Activated CD8-positive, alpha-beta memory T cell treated with anti-CD3 and anti-CD28 coated beads, Interleukin-2, amount 10 ng/mL, durations not matched to agents 7 days and 5 days (primary cell): ENCODE measurements at places on chromosomes 13 and 19.

GRCh38 chr13:20353973-20354372 lies 121.9 kb upstream of the GJB6 start:
- DNase-seq = no peak

- no peak for DNase-seq
These were observed 87.3 kb upstream of the RAP2A start for GRCh38 chr13:97346561-97347254.

DNA sequence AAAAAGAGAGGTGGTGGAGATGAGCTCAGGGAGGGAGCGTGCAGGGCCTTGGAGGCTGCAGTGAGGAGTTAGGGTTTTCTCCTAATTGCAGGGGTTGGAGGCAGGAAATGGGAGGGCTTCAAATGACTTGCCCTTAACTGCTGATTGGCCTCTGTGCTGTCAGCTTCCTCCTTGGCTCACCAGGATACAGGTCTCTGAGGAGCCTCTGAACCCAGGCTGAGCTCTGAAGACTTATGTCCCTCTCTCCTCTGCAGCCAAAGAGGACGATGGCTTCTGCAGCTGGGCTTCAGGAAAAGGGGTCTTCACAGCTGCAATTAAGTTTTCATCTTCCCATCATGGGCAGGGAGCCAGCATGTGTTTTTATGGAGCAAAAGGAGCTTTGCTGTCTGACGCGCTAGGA lies 6.7 kb upstream of the RANBP3 start:
- DNase-seq = no peak

- DNase-seq = no peak
These were observed 86.1 kb downstream of the THSD1 start for GRCh38 chr13:52319876-52320275.

- peak; percentile 54 for DNase-seq
These were observed 26.4 kb upstream of the TPTE2 start for GRCh38 chr13:19587635-19588300.

- DNase-seq = no peak
These were observed 22.3 kb downstream of the PTPRS start for GRCh38 chr19:5318306-5318705.

DNA sequence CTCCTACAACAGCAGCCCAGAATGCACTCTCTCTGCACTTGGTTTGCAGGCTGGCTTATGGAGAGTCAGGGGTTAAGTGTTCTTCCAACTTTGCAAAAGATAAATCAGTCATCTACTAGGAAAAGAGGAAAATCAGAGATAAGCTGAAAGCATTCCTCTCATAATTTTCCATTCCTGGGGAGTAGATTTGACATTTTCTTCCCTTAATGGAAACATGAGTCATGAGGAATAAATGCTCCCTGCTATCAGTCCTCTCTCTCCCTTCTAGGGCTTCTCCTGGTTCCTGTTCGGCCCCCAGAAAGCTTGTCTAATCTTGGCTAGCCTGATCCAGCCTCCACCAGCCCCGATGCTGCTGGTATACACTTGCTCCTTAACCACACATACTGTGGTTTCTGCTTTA lies 28.4 kb upstream of the ENOX1 start:
- DNase-seq = no peak

GRCh38 chr19:678791-679388 lies 2.7 kb downstream of the FSTL3 start:
- DNase-seq = no peak

DNA sequence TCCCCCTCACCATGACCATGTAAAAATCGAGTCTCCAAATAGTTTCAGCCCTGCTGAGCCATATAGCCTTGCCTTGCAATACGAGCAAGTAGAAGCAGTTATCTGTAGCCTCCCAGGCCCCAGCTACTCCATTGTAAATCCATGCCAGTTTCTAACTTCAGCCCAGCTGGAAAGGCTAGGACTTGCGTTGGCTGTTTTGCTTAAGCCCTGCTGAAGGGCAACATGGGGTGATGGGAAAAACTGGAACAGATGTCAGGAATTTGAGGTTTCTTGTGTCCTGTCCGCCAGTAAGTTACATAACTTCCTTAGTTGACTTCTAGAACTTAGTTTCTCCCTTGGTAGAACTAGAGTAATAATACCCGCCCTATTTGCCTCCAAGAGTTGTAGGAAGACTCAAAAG lies 216.0 kb upstream of the SERP2 start:
- no peak for DNase-seq
